ENCODE measurements at places on chromosomes 5 and 9. TPM values are rescaled to one million over a fixed set of nuclear protein-coding genes. Genes with fewer than 3 reads are reported as not detected.

DNA sequence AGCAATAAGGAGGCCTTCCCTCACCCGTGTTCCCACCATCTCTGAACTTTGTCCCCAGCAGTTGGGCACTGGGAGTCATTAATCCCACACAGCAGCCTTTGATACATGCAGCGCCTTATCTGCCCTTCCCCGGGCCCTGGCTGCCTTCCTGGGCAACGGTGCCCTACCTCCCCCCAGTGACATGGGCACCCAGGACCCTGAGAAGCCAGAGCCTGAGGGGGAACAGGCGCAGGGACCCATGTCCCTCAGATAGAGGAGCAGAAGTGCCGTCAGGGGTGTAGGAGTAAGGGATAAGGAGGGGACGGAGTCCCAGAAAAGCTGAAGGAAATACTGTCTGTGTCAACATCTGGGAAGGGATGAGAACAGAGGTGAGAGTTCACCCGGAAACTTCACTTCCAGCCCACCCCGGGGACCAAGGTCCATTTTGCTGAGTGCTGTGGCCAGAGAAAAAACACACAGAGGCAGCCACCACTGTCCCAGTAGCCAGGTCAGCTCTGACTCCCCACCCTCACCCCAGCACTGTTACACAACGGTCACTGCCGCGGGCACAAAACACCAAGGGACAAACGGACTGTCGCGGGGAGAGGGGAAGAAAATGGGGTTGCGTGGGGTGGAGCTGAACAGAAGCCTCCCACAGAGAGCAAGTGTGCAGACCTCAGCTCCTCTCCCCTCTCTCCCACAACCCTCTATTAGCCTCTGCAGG is 3.8 kb downstream of the PCDH1 start:
- H3K27ac ChIP-seq, result peak overlapping the region; percentile 93
- H3K27me3 ChIP-seq, result no peaks in the 10 kb centered on the region
- peaks cover 59% of the 10 kb centered on the region for H3K4me1 ChIP-seq
- H3K4me3 ChIP-seq, result peak overlapping the region; percentile 79
- no peak for DNase-seq

DNA sequence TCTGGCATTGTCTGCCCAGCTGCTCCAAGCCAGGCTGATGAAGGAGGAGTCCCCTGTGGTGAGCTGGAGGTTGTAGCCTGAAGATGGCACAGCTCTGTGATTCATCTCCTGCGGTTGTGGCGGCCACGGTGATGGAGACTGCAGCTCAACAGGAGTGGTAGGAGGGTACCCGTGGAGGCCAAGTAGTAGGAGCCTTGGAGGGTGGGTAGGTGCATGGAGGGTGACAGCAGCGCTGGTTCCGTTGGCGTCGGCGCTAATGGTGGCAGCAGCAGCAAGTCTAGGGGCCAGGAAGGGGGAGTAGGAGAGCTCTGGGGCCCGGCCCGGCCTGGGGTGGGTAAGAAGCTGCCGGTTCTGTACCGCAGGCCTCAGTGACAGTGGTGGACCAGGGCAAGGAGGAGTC is 22.4 kb upstream of the TRIM52 start:
- H3K4me3 ChIP-seq, result no peak overlapping the region
- no peak overlapping the region for H3K27ac ChIP-seq
- H3K36me3 ChIP-seq, result no peaks in the 10 kb centered on the region
- DNase-seq, result peak; percentile 65
- H3K4me1 ChIP-seq, result no peaks in the 10 kb centered on the region

- H3K27ac ChIP-seq, result no peak overlapping the region
- DNase-seq, result no peak
- no peaks in the 10 kb centered on the region for H3K27me3 ChIP-seq
- no peaks in the 10 kb centered on the region for H3K4me1 ChIP-seq
- H3K36me3 ChIP-seq, result no peaks in the 10 kb centered on the region
Measured at GRCh38 chr9:95140821-95141220, 176.7 kb downstream of the FANCC start.

DNA sequence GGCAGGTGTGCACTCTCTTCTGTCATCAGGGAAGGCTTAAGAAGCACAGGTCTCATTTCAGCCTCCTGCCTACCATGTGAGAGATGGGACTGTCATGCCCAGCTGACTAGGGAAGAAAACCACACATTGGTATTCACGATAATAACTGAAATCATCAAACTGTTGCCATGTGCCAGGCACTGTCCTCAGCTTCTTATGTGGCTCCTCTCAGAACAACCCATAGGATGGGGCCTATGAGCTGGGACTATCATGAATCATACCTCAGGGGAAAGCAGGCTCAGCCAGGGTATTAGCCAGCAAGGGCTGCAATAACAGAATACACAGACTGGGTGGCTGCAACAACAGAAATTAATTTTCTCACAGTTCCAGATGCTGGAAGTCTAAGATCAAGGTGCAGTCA is 3.3 kb downstream of the AFAP1L1 start:
- no peak overlapping the region for H3K27ac ChIP-seq
- no peak for DNase-seq
- H3K4me1 ChIP-seq, result peaks cover 36% of the 10 kb centered on the region
- H3K36me3 ChIP-seq, result no peaks in the 10 kb centered on the region
- peaks cover 5% of the 10 kb centered on the region for H3K27me3 ChIP-seq
- no peak overlapping the region for H3K4me3 ChIP-seq

The IL17B gene
- total RNA-seq, result not detected

The DPH7 gene
- total RNA-seq, result 115 TPM

The IFNA2 gene
- total RNA-seq, result not detected

Data from upper lobe of left lung (tissue), 6 donors.